Activated CD4-positive, alpha-beta T cell treated with anti-CD3 and anti-CD28 coated beads for 1 hour (primary cell): ENCODE measurements at places on chromosomes 6 and 20.

GRCh38 chr6:140744659-140745320 lies 1370.3 kb upstream of the CITED2 start:
- DNase-seq, result no peak

GRCh38 chr20:48850257-48850976 lies 22.6 kb upstream of the PREX1 start:
- DNase-seq, result no peak

DNA sequence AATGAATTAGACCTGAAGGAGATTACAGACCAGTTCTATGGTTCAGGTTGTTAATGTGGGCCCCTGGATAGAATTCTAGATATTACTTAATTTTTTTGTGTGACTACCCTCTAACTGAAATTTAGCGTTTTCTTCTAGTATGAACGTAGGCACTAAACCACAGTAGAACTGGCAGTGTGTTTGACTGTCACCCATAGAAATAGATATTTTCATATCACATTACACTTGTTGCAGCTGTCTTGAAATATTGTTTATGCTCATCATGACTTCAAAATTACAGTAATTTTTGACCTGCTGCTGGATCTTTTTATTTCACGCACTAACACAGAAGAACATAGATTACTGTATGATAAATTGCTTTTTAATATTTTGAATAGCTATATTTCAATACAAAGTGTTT lies 31.6 kb downstream of the E2F3 start:
- DNase-seq, result no peak

- no peak for DNase-seq
These were observed 84.9 kb downstream of the TIAM2 start for GRCh38 chr6:155079985-155080452.

GRCh38 chr20:63861365-63861934 lies at the start of gene ABHD16B:
TSS of gene ABHD16B (plus strand) at chr20:63861498. CDS start at chr20:63861541, 43 bp downstream.
- no peak for DNase-seq

- DNase-seq, result no peak
These were observed 31.9 kb downstream of the INSM1 start for GRCh38 chr20:20399531-20400500.

- no peak for DNase-seq
These were observed 332.8 kb downstream of the BTBD9 start for GRCh38 chr6:38306931-38307330.

DNA sequence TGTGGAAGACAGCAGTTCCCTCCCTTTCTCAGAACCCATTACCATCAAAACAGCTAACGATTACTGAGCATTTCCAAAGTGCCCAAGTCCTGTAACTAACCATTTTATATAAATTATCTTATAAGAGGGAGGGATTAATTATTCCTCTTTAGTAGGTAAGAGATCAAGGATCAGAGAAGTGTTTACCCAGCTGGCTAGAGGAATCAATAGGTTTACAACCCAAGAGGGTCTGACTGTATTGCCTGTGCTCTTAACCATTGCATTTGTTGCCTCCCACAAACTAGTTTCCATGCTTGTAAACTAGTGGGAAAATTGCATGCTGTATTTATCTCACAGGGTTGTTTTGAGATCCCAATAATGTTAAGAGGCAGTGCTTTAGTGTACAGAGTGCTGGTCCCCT lies 3.7 kb upstream of the DBNDD2 start:
- no peak for DNase-seq
